ENCODE measurements at places on chromosomes 11 and 22.

DNA sequence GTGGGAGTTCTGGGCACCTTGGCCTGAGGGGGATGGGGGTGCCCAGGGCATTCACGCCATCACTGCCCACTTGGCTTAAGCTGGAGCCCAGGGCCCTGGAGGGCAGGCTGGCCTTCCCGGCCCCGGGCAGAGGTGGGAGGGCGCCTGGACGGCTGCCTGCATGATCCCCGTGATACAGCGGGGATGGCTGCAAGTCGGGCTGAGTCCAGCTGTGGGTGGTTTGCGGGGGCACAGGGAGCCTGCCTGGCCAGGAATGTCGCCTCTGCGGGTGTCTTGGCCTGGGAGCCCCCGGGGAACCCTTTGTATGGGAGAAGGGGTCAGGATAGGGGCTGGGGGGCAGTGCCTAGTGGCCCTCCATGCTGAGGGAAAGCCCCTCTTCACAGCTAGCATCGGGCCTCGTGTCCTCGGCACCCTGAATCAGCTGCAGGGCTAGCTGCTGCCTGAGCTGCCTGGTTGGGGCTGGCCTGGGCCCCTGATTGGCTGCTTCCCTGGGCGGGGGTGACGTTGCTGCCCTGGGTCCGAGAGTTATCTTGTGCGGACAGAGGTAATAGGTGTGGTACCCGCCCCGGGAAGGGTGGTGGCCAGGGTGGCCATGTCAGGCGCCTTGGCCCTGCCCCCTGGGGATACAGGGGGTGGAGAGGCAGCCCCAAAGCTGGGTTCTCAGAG lies 8.3 kb downstream of the BRSK2 start:
- no peak overlapping the region for H3K27ac ChIP-seq
- no peaks in the 10 kb centered on the region for H3K4me1 ChIP-seq
- DNase-seq: peak; percentile 25
- no peak overlapping the region for H3K4me3 ChIP-seq

DNA sequence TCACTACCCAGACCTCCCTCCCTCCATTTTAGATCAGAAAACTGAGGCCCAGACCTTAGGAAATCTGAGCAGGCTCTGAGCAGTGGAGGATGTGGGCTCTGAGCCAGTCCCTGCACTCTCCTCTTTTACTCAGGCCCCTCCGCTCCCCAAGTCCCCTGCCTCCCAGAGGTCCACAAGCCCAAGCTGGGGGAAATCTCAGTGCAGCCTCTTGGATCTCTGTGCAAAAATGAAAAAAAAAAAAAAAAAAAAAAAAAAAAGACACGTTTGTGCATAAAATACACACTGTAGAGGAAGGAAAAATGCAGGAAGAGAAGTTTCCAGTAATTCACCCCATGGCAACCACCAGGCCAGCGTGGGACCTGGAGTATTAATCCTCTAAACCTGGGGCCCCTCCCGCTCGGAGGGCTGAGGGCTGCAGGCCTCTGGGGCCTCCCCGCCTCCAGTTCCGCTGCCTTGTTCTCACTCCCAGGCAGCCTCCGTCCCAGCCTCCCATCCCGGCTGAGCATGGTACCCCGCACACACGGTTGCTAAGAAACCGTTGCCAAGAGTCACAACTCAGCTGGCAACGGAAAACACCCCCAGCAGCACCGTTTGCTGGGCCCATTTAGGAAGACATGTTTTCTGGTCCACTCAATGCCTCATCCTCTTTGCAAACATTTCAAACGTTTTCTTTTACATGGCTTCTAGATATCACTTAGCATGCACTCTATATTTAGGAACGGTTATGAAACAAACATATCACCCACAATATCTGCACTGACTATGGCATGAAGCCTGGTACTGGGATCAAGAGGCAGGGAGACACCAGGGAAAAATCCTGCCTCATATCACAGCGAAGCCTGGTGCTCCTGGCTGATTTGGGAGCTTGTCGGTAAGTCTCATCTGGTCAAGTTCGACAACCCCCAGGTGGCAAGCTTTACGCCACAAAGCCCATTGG lies 227.5 kb downstream of the CTTN start:
- no peak for DNase-seq
- H3K36me3 ChIP-seq: no peaks in the 10 kb centered on the region
- H3K4me3 ChIP-seq: no peak overlapping the region
- H3K27me3 ChIP-seq: peaks cover 53% of the 10 kb centered on the region

DNA sequence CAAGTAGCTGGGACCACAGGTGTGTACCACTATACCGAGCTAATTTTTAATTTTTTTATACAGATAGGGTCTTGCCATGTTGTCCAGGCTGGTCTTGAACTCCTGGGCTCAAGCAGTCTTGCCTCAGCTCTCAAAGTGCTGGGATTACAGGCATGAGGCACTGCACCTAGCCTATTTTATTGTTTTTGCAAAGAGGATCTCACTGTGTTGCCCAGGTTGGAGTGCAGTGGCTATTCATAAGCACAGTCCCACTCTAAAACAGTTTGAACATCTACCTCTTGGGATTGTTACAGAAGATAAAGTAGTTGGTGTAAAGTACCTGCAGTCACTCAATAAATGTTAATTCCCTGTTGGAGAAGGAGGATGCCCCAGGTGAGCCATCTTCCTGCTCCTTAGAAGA lies 29.1 kb downstream of the XRCC6 start:
- H3K27ac ChIP-seq: no peak overlapping the region
- H3K4me3 ChIP-seq: no peak overlapping the region
- H3K27me3 ChIP-seq: no peaks in the 10 kb centered on the region
- no peaks in the 10 kb centered on the region for H3K4me1 ChIP-seq
- peaks cover 84% of the 10 kb centered on the region for H3K36me3 ChIP-seq

DNA sequence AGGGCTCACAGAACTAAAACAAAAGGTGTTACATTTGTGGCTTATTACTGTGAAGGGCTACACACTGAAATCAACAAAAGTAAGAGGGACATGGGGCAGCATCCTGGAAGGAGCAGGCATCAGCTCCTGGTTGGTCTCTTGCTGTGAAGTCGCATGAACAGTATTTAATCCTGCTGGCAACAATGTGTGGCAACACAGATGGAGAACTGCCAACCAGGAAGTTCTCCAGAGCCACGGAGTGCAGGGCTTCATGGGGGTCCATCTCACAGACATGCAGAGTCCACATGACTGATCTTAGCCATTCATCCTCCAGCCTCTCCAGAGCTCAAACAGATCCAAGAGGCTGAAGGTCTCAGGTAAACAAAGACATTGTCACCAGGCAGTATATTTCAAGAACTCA lies 32.8 kb upstream of the FGF3 start:
- H3K4me1 ChIP-seq: no peaks in the 10 kb centered on the region
- no peaks in the 10 kb centered on the region for H3K36me3 ChIP-seq
- no peaks in the 10 kb centered on the region for H3K27me3 ChIP-seq
- H3K4me3 ChIP-seq: no peak overlapping the region

DNA sequence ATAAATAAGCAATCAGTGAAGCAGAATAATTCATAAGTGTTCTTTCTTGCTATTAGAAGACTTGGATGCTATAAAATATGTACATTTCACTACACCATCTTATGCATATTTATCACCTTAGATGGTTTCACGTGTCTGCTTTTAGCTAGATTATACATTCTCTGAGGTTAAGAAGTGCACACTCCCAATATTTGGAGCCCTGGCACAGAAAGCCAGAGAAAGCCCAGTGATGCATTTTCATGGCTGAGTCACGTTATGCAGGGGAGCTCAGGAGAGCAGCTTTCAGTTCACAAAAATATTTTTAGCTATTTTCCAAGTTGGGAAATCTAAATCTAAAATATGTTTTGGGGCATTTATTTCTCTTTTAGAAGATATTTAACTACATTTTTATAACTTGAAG lies 5.1 kb upstream of the TP53AIP1 start:
- no peaks in the 10 kb centered on the region for H3K4me1 ChIP-seq
- DNase-seq: no peak
- H3K27ac ChIP-seq: no peak overlapping the region
- H3K36me3 ChIP-seq: no peaks in the 10 kb centered on the region
- H3K4me3 ChIP-seq: no peak overlapping the region

DNA sequence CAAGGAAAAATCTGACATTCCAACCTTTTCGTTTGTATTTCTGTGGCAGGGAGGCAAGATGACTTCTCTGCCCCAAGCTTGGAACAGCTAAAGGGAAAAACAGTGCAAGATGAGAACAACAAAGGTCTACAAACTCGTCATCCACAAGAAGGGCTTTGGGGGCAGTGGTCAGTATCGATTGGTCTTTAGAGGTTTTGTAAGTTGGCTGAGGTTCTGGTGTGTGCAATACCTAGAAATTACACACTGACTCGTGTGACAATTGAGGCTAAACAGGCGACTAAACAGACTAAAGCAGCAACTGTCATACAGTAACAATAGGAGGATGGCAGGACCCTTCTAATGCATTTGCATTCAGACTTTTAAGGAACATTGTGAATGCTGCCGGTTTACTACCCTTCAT lies 994 bp downstream of the DEPDC5 start:
- H3K4me1 ChIP-seq: peaks cover 38% of the 10 kb centered on the region
- peaks cover 5% of the 10 kb centered on the region for H3K36me3 ChIP-seq
- peak overlapping the region; percentile 100 for H3K27ac ChIP-seq
- peak overlapping the region; percentile 72 for H3K4me3 ChIP-seq
- H3K27me3 ChIP-seq: no peaks in the 10 kb centered on the region
- no peak for DNase-seq

GRCh38 chr11:131192628-131193027 lies 177.8 kb upstream of the NTM start:
- no peaks in the 10 kb centered on the region for H3K36me3 ChIP-seq
- no peak for DNase-seq
- no peaks in the 10 kb centered on the region for H3K4me1 ChIP-seq
- peaks cover 2% of the 10 kb centered on the region for H3K27me3 ChIP-seq
- H3K27ac ChIP-seq: no peak overlapping the region

- no peaks in the 10 kb centered on the region for H3K36me3 ChIP-seq
- no peak for DNase-seq
Measured at GRCh38 chr11:27057091-27057780, 16.6 kb downstream of the BBOX1 start.

GRCh38 chr11:101770648-101771047 lies 144.2 kb upstream of the CEP126 start:
- no peak overlapping the region for H3K27ac ChIP-seq
- no peaks in the 10 kb centered on the region for H3K36me3 ChIP-seq
- no peak for DNase-seq
- no peaks in the 10 kb centered on the region for H3K27me3 ChIP-seq

- DNase-seq: no peak
- H3K27ac ChIP-seq: no peak overlapping the region
- no peaks in the 10 kb centered on the region for H3K27me3 ChIP-seq
- H3K4me3 ChIP-seq: no peak overlapping the region
Measured at GRCh38 chr11:23202611-23203010, 342.3 kb upstream of the CCDC179 start.

DNA sequence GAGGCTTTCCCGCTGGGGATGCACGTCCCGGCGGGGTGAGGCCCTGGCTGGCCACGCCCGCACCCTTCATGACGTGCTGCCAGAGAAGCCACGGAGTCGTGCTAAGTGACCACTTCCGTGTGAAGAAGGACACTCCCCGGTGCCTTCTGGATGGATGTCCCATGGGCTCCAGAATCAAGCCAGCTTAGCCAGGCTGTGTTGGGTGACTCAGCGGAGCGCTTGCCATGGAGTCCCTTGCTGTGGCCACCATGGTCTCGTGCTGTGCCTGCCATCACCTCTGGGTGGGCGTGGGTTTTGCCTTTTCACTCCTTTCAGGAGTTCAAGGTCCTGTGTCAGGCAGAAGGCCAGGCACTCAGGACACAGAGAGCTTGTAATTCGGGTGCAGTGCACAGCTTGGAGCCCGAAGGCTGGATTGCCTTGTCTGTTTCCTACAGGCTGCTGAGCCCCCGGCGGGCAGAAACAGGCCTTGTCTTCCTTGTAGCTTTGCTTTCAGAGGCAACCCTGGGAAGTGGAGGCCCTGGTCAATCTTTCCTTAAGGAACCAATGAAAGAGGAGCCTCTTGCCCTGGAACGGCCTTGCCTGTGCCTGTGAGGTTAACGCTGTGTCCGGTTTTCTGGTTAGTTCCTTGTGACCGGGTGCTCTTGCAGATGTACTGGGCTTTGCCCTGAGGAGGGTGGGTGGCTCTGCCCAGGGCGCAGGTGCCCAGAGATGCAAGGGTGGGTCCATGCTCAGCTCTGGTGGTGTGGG lies 268.6 kb downstream of the TBC1D22A start:
- H3K27me3 ChIP-seq: no peaks in the 10 kb centered on the region
- DNase-seq: no peak
- H3K27ac ChIP-seq: no peak overlapping the region
- H3K36me3 ChIP-seq: no peaks in the 10 kb centered on the region

- no peaks in the 10 kb centered on the region for H3K27me3 ChIP-seq
- H3K4me3 ChIP-seq: no peak overlapping the region
- H3K36me3 ChIP-seq: no peaks in the 10 kb centered on the region
Measured at GRCh38 chr22:28029201-28029948, 110.3 kb upstream of the PITPNB start.

GRCh38 chr11:125995313-125995712 lies 49.5 kb downstream of the VSIG10L2 start:
- no peak overlapping the region for H3K27ac ChIP-seq
- no peaks in the 10 kb centered on the region for H3K36me3 ChIP-seq
- H3K4me1 ChIP-seq: no peaks in the 10 kb centered on the region
- no peak overlapping the region for H3K4me3 ChIP-seq
- peaks cover 5% of the 10 kb centered on the region for H3K27me3 ChIP-seq

- no peak for DNase-seq
- no peak overlapping the region for H3K27ac ChIP-seq
- no peaks in the 10 kb centered on the region for H3K4me1 ChIP-seq
- no peaks in the 10 kb centered on the region for H3K27me3 ChIP-seq
Measured at GRCh38 chr22:25869771-25870170, 127.8 kb downstream of the MYO18B start.

GRCh38 chr11:58546841-58547240 lies 28.8 kb downstream of the LPXN start:
- H3K4me1 ChIP-seq: no peaks in the 10 kb centered on the region
- no peak for DNase-seq
- H3K4me3 ChIP-seq: no peak overlapping the region
- no peak overlapping the region for H3K27ac ChIP-seq
- H3K36me3 ChIP-seq: no peaks in the 10 kb centered on the region

- DNase-seq: peak; percentile 13
- no peak overlapping the region for H3K4me3 ChIP-seq
- H3K27ac ChIP-seq: no peak overlapping the region
- H3K27me3 ChIP-seq: no peaks in the 10 kb centered on the region
- H3K36me3 ChIP-seq: no peaks in the 10 kb centered on the region
Measured at GRCh38 chr11:67345920-67346819, 7.2 kb downstream of the POLD4 start.

GRCh38 chr11:102560555-102561011 lies 30.0 kb upstream of the MMP7 start:
- no peak for DNase-seq
- H3K36me3 ChIP-seq: no peaks in the 10 kb centered on the region
- no peak overlapping the region for H3K4me3 ChIP-seq

GRCh38 chr11:45037434-45038005 lies 86.8 kb upstream of the TP53I11 start:
- no peaks in the 10 kb centered on the region for H3K36me3 ChIP-seq
- no peaks in the 10 kb centered on the region for H3K27me3 ChIP-seq
- H3K4me3 ChIP-seq: no peak overlapping the region

DNA sequence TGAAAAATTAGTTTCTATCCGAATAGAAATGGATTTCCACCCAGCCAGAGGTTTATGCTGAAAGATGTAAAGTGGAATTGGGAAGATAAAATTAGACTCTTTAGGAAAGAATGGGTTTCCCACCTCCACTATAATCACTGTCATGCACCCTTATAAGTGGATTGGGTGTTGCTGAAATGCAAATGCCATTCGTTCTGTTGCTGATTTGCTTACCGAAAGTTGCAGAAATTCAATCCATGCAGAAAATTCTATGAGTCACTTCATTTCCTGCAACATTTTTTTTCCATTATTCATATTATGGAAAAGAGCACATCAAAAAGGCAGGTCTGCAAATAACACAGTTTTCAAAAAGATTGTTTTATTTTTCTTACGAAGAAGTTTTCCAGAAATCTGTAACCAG lies 65.6 kb downstream of the LDLRAD3 start:
- 0 out of 3 replicates have a peak, but pooled peaks cover 2% of the 10 kb centered on the region for H3K27me3 ChIP-seq
- H3K4me3 ChIP-seq: no peak overlapping the region
- no peak overlapping the region for H3K27ac ChIP-seq
- no peaks in the 10 kb centered on the region for H3K4me1 ChIP-seq

All from K562 (cell line).